ENCODE measurements at places on chromosomes 11 and 22. TPM values are rescaled to one million over a fixed set of nuclear protein-coding genes. Genes with fewer than 3 reads are reported as not detected.

The CCDC188 gene
- total RNA-seq = 1.1 TPM

The SLC25A18 gene
- total RNA-seq = not detected

The CYTH4 gene
- 20.5 TPM for total RNA-seq

The FOLH1 gene
- total RNA-seq = 6.1 TPM

The FAM181B gene
- total RNA-seq = 1.9 TPM

The LSP1 gene
- total RNA-seq = 84.2 TPM

The SREBF2 gene
- 47.6 TPM for total RNA-seq

The SCUBE2 gene
- total RNA-seq = 53.9 TPM

The MMP8 gene
- 0.51 TPM for total RNA-seq

The CCDC89 gene
- total RNA-seq = 3.7 TPM

The CALCA gene
- not detected for total RNA-seq

The UCP3 gene
- 1.4 TPM for total RNA-seq

The SNX32 gene
- total RNA-seq = 0.10 TPM

The SGSM1 gene
- total RNA-seq = 1.2 TPM

The MS4A2 gene
- 1.9 TPM for total RNA-seq

The NAALAD2 gene
- total RNA-seq = 8.5 TPM

The TRPM5 gene
- total RNA-seq = 0.41 TPM

The CARNS1 gene
- total RNA-seq = 39.0 TPM

Data from tongue (tissue), 3 donors.